Right ventricle myocardium inferior (tissue), 1 donor: ENCODE measurements at places on chromosomes 5 and 9.

DNA sequence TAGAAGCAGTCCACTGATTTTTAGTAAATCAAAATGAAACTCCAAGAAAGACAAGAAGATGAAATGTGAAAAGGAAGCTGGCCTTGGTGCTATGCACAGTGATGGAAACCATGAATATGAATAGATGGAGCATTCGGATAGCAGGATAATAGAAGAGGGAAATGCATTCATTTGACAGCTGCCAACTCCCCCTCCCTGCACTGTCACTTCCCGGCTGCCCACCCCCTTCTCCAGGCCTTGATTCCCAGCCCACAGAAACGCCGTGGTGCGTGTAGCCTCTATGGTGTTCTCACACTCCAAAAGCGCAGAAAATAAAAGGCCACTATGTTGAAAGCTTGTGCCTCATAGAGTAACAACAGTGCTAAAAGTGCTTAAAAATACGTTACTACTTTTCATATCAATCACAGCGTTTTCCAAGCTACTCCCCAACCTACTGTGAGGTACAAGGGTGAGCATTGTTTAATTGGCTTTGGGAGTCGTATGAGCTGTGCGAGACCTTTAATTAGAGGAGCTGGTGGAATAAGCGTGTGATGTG lies 26.1 kb upstream of the IFNK start:
- DNase-seq = no peak

DNA sequence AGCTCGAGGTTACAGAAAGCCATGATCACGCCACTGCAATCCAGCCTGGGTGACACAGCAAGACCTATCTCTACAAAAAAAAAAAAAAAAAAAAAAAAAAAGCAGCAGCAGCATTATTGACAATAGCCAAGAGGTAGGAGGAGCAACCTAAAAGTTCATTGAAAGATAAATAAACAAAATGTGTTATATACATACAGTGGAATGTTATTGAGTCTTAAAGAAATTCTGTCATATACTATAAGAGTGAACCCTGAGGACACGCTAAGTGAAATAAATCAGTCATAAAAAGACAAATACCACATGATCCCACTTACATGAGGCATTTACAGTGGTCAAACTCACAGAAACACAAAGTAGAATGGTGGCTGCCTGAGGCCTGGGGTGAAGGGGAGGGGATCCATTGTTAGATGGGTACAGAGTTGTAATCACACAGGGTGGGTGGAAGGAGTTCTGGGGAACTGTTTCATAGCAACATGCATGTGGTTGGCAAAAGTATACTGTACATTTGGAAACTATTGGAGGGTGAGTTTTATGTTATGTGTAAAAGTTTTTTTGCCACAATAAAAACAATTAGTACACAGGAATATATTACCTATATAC lies 77.2 kb downstream of the MLLT3 start:
- no peak for DNase-seq

DNA sequence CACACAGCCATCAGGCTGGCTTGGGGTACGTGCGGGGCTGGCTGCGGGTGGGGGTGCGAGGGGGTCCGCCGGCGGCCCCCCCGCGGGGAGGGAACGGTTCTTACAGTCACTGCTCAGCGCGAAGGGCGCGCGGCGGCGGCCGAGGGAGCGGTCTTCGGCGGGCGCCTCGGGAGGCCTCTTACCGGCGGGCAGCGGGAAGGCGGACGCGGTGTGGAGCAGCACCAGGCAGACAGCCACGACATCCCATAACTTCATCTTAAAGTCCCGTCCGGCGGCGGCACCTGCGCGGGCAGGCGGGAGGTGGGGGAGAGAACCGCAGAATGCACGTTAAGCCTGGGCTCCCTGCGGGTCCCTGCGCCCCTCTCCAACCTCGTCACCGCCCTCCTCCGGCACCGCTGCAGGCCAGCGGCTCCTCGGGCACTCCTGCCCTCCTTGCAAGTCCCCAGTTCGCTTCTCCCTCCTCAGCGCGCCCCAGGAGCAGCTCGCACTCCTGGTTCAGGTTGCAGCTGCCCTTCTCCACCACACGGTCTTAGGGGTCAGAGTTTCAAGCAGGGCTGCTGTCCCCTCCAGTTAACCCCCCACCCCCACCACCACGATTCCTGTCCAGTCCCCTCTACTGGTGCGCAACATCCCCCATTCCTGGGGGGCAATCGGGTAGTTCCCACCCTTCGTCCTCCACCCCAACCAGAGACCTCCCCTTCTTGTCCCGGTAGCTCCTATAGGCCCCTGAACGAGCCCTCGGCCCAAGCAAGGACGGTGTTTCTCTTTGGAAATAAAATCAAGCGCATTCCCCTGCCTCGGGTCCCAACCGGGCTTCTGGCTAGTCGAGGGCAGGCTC lies 5.1 kb downstream of the GDNF start:
- no peak for DNase-seq

DNA sequence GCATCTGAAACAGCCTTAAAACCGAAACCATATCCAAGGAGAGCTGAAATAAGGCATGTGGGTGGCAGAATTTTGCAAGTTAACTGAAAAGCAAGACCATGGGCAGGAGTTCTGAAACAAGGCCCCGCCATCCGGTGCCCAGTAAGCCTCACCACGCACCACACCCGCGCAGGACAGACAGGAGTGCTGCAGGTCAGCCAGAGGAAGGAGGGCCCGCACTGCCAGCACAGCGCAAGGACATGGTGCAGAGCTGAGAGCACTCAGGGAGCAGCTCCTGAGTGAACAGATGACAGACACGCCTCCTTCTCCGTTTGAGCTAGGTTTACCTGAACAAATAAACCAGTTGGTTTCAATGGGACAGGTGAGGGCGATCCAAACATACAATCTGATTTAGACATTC lies 16.5 kb upstream of the ISCA1 start:
- no peak for DNase-seq

- DNase-seq = no peak
Measured at GRCh38 chr9:27352457-27353165, 55.7 kb upstream of the EQTN start.

DNA sequence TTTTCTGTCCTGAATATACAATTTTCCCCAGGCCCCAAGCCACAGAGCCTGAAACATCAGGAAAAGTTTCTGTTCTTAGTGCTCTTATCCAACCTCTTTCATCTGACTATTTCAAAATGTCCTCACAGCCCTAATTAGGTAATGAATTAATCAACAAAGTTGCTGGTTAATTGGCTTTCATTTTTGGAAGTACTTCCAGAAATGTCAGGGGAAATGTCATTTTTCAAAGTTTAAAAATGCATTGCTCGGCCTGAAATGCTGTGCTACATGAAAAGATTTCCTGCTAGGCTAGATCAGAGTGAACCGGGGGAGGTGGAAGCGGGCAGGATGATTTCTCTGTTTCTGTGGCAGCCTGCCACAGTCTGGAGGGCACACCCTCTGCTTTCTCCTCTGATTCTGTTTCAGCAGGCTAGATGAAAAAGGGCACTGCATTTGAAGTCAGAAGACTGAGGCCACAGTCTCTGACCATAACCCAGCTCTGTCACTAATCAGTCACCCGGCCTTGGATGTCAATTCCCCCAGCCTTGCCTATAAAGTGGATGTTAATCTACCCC lies 55.9 kb upstream of the BARX1 start:
- DNase-seq = no peak

DNA sequence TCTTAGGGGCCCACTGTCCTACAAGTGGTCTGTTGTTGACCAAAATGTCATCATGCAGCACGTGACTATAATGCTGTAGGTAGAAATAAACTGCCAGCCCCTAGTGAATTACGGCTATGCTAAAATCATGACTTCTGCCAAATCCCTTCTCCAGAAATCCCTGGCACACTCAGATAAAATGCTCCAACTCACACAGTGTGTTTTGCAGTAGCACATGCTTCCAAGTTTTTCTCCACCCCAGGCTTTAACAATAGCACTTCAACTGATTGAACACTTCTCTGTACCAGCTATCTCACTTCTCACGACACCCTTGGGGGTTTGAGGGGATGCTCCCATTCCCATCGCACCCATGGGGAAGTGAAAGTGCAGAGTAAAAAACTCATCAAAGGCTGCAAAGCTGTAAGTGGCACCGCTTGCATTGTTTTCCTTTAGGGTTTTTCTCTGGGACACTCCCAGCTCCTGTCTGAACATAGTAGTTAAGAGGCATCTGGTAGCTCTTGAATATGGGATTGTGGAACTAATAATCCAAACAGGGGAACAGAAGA lies 151.0 kb upstream of the SLC24A2 start:
- DNase-seq = no peak

- peak; percentile 63 for DNase-seq
Measured at GRCh38 chr9:93097511-93098201, 1.6 kb downstream of the CARD19 start.

DNA sequence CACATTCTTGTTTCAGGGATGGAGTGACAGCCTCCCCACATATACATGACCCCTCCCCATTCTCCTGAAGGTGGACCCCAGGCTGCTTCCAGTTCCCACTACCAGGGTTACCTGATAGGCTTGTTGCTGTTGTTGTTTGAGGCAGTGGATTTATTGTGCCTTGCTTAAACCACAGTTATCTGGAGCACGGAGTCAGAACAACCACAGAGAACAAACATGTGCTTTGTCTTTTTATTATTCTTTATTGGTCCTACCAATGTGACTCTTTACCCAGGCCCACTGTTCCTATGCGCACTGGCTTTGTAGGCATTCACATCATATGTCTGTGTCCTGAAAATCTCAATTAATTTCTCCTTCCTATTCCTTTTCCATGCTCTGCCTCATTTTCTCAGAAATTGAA lies 41.2 kb upstream of the IPPK start:
- no peak for DNase-seq

DNA sequence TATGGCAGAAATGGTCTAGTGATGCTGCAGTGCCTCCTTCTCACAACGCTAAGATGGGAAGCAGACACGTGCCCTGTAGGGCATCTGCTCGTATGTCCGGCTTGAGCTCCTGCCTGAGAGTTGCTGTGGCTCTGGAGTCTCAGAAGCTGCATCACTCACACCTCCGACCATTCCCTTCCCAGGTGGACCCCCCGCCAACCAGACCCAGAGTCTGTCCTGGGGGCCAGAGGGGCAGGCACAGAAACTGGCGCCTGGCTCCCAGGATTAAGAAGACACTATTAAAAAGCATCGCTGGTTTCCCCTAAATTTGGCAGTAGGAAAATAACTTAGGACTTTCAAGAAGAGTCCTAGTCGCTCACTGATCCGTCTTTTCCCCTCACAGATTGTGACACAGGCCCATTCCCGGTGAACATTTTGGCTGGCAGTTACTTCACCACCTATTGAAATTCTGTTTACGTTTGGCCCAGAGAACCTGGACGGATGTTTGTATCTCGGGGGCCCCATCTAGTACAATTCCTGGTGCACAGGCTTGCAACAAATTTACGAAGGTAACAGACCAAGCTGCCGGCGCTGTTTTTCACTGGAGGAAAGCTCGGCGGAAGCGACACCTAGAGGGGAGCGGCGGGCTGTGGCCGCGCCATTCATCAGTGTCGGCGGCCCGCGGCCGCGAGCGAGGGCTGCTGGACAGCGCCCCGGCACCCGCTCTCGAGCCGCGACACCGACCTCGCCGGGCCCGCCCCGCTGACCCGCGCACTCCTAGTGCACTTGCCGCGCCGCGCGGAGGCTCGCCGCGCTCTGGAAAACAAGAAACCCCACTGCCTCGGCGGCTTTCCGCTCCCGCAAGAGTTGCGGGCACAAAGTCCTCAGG lies 1.6 kb downstream of the FSTL4 start:
- DNase-seq = peak; percentile 78

DNA sequence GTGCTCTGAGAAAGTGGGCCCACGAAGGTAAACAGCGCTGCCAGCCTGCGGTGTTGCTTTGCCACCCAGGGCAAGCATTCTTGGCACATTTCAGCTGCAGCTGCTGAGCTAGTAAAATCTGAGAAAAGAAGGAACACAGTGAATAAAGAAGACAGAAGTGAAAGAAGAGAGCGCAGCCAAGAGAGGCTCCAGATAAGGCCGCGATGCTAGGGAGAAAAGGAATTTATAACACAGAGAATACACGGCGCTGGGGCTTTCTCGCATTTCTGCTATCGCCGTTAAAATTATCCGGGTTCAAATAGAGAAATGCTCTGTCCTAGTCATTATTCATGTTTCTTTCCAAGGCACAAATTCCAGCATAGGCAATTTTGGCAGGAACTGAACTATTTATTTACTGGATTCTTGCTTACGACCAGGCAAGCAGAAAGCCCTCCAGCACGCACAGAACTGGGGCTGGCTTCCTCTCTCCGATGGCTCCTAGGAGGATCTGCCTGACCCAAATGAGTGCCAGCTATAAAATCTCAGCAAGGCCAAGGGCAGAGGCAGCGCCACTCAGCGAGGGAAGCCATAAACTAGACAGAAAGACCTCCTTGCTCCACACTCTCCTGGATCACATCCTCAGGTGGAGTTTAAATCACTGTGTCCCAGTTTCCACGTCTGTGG lies 111.2 kb downstream of the ATPSCKMT start:
- DNase-seq = no peak

DNA sequence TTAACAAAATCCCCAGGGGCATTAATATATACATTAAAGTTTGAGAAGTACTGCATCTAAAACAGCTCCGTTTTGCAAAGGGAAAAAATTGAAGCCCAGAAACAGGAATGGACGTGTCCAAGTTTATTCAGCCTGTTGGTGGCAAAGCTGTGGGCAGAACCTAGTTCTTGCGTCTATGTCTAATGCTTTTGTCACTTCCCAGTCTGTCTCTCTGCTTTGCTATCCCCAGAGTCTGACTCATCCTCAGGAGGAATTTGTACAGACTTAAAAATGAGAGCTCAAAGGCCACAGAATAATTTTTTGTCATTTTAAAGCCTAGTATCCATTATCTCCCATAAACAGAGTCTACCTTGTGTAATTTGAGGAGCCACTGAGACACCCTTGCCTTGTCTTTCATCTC lies 330.9 kb upstream of the GRIA1 start:
- no peak for DNase-seq

GRCh38 chr5:61311836-61312808 lies 19.9 kb upstream of the ZSWIM6 start:
- no peak for DNase-seq

- no peak for DNase-seq
Measured at GRCh38 chr5:15510831-15511230, 10.9 kb downstream of the FBXL7 start.

DNA sequence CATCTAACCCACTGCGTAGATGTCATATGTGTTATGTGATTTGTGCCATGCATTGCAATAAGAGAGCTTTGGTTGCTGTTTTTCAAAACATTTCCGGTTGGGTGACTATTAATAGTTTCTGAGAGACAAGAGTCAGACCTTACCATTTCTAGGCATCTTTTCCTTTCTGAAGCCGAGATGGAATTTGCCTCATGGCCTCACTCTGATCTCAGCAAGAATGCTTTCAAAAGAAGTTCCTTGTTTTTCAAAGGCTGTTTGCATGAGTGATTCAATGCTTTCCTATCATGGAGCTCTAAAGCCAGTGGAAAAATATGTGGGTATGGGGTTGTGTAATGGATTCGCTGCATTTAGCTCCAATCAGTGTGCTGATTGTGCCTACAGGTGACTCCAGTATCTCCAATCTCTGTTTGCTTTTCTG lies 203.1 kb upstream of the PPP1R2B start:
- no peak for DNase-seq

DNA sequence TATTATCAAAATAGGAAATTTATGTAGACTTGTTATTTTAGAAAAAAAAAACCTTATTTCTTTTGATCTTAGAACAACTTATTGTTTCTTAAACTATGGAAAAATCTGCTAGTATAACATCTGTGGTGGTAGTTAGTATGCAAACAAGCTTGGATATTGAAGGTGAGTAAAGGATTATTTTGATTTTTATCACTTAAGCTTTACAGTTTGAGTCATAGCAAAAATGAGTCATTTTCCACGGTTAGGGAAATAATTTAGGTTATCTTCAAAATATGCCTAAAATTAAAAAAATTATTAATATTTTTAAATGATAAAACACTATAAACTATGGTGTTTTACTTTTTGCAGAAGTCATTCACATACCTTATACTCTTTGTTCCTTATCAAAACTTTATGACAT lies 107.2 kb upstream of the DHFR start:
- no peak for DNase-seq
